ENCODE measurements at places on chromosomes 11 and 22. TPM values are rescaled to one million over a fixed set of nuclear protein-coding genes. Genes with fewer than 3 reads are reported as not detected.

Gene DERL3
- 2.2 TPM for total RNA-seq

Gene SMTN
- total RNA-seq = 128 TPM

Gene OR52A1
- not detected for total RNA-seq

DNA sequence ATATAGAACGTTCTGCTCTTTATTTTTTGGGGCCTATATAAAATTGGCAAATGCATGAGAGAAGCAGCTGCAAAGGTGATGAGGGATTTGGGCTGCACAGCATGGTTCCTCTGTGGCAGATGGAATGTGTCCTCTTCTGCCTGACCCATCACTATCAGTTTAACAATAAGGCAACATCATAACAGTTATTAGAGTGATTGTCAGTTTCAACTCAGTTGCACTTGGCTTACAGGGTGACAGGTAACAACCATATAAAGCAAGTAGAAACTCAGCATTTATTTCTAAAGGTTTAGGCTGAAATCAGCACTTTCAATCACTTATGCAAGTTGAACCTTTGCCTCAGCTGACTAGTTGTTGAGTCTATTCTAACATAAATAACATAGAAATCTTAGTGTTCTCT lies 935.4 kb upstream of the CHORDC1 start:
- no peak for DNase-seq

DNA sequence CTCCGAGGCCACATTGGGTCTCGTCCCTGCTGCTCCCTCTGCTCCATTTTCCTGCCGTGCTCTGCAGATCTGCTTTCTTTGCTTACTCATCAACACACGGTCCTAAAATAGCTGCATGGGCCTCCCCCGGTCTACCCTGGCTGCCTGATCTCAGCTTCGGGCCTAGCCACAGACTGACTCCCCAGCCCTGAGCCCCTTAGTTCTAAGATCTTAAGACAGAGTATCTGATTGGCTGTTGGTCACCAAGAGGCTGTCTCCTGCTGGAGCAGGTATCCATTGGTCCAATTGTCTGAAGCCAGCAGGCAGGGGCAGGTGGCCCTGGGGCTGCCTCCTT lies 53.7 kb upstream of the NECTIN1 start:
- DNase-seq = no peak

Gene CNGA4
- total RNA-seq = not detected

Gene PKDREJ
- total RNA-seq = 0.11 TPM

DNA sequence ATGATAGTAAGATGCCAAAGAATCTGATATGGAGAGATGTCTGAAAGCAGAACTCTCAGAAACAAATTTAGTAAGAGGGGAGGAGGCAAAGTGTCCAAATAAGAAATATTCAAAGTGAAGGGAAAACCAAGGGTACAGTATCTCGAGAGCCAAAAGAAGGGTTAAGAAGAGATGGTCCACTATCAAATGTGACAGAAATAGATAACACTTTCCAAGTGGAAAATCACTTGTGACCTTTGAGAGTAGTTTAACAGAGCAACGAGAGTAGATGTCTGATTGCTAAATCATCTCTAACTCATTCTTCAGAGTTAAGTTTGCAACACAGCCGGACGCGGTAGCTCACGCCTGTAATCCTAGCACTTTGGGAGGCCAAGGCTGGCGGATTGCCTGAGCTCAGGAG lies 4.3 kb upstream of the BUD13 start:
- DNase-seq = no peak
